ENCODE measurements at places on chromosomes 2 and 18. TPM values are rescaled to one million over a fixed set of nuclear protein-coding genes. Genes with fewer than 3 reads are reported as not detected.

SPATA3 gene
- not detected for total RNA-seq

POTEJ gene
- not detected for total RNA-seq

SLC5A7 gene
- total RNA-seq, result not detected

CHST9 gene
- total RNA-seq, result not detected

EHD3 gene
- 30.6 TPM for total RNA-seq

NRP2 gene
- 28.7 TPM for total RNA-seq

ZEB2 gene
- total RNA-seq, result 91.0 TPM

RAB27B gene
- total RNA-seq, result 0.77 TPM

TANK gene
- 104 TPM for total RNA-seq

CRYGD gene
- total RNA-seq, result not detected

MYO1B gene
- total RNA-seq, result 151 TPM

TUBB8B gene
- total RNA-seq, result not detected

NPHP1 gene
- 5.0 TPM for total RNA-seq

TLX2 gene
- not detected for total RNA-seq

FAM237A gene
- total RNA-seq, result not detected

NTSR2 gene
- total RNA-seq, result under 0.01 TPM

PRSS56 gene
- not detected for total RNA-seq

LRP2 gene
- under 0.01 TPM for total RNA-seq

LDLRAD4 gene
- total RNA-seq, result not detected

PTPRN gene
- total RNA-seq, result 3.5 TPM

SLC23A3 gene
- 1.8 TPM for total RNA-seq

SERPINB12 gene
- total RNA-seq, result not detected

CYP20A1 gene
- total RNA-seq, result 48.0 TPM

ZRANB3 gene
- total RNA-seq, result 6.4 TPM

ITGA6 gene
- 2.6 TPM for total RNA-seq

SMC6 gene
- 22.8 TPM for total RNA-seq

COL4A3 gene
- 0.33 TPM for total RNA-seq

FAM124B gene
- total RNA-seq, result not detected

Measured in fibroblast of lung (primary cell).